M059J (cell line): ENCODE measurements at places on chromosomes 6 and 20. TPM values are rescaled to one million over a fixed set of nuclear protein-coding genes. Genes with fewer than 3 reads are reported as not detected.

GRCh38 chr6:12286373-12287110, 3.6 kb upstream of the EDN1 start:
- peak; percentile 66 for DNase-seq

DNA sequence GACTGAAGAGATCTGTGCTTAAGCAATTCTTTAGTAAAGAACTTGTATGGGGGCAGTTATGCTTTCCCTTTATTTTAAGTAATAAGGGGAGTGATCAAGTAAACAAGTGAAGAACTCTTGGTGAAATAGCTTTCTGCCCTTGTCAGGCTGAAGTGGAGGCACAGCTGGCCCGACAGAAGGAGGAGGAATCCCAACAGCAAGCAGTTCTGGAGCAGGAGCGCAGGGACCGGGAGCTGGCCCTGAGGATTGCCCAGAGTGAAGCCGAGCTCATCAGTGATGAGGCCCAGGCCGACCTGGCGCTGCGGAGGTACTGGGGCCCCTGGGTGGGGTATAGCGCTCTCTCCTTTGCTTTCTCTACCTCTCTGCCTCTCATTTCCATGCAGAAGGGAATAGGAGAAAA, 143.3 kb downstream of the MYO6 start:
- DNase-seq, result no peak

GRCh38 chr6:25138934-25139415, 140.2 kb upstream of the CARMIL1 start:
- peak; percentile 12 for DNase-seq

GRCh38 chr20:47727170-47727880, 58.0 kb downstream of the SULF2 start:
- DNase-seq, result no peak

DNA sequence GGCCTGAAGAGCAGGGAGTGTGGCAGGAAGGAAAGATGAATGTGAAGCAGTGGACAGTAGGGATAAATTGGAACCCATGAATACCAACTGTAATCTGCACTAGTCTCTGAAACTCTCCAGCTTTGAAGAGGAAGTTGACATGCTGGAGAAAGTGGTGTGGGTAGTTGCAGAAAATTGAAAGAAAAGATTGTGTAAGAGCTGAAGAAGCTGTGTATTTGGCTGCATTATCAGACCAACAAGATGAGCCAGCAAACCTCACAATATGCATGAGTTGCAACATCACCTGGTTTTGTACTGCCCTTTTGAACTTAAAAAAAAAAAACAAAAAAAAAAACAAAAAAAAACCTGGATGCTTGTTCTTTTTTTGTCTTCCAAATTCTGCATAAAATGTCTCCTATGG, 921.9 kb upstream of the EYS start:
- DNase-seq, result peak; percentile 42

Gene AKAP12
- total RNA-seq, result 28.4 and 43.1 TPM in 2 replicates

Gene IYD
- total RNA-seq, result not detected in 2 replicates

Gene ATP9A
- total RNA-seq, result 11.0 and 20.6 TPM in 2 replicates

Gene RIMS4
- total RNA-seq, result 0.02 TPM in 2 replicates
